NCI-H1436 treated with DMSO at 0.1 percent for 48 hours (cell line): ENCODE measurements at places on chromosomes 3 and 15.

- DNase-seq: no peak
These were observed 210.5 kb downstream of the FOXP1 start for GRCh38 chr3:71372911-71373637.

DNA sequence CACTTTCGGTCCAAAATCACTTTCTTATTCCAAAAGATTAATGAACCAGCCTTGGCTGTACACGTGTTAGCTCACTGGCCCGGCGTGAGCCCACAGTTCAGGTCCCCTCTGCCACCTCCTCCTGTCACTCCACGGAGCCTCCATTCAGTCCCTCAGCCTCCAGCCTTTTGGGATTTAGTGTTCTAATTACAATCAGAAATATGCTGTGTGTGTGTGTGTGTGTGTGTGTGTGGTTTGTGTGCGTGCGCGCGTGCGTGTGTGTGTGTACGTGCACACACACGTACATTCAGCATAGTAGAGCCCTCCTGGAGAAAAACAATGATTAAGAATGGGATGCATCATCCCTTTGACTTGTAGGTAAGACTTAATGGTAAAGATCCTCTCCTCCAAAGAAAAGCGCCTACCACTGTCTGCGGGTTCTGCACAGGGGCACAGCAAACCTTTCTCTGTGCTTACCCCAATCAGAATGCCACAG, 801 bp downstream of the CA12 start:
- DNase-seq: no peak

DNA sequence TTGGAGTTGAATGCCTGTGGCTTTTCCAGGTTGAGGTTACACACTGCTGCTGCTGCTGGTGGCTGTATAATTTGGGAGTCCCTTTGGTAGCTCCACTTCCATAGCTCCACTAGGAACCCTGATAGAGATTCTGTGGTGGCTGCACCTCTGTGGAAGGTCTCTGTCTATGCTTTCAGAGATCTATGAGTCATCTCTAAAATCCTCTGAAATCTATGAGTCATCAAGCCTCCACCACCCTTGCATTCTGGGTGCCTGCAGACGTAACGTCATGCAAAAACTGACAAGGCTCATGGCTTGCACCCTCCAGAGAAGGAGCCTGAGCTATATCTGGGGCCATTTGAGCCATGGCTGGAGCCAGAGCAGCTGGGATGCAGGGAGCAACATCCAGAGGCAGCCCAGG, 1037.0 kb upstream of the CFAP20DC start:
- no peak for DNase-seq

- no peak for DNase-seq
These were observed 44.9 kb upstream of the SEC13 start for GRCh38 chr3:10365791-10366190.

DNA sequence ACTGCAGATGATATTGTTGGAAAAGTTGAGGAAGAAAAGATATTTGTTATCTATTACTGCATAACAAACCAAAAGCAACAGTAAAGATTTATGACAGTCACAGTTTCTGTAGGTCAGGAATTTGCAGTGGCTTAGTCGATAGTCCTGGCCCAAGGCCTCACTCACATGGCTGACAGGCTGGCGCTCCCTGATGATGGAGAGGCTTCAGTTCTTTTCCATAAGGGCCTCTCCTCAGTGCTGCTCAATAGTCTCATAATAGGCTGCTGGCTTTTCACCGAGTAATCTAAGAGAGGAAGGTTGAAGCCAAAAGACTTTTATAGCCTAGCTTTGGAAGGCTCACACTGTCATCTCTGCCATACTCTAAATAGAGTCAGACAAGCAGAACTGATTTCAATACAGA, 17.7 kb downstream of the IREB2 start:
- DNase-seq: peak; percentile 27

DNA sequence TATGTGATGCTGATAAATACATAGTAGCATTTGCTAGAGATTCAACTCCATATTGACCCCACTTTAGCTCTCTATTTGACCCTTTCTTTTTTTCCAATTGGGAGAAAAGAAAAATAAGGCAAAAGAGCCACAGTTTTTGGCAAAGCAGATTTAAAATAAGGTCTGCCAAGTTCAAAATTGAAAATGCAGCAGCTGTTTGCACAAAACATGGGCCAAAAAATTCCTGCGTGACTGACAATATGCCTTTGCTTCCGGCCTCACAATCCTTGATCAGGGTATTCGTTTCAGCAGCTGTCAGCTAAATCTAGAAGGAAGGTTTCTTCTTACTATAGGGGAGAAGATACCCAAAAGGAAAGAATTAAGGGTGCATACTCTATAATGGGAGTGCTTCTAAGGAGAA, 563.5 kb upstream of the CCDC54 start:
- DNase-seq: no peak

- no peak for DNase-seq
These were observed 29.5 kb downstream of the GTF2E1 start for GRCh38 chr3:120772081-120772480.

DNA sequence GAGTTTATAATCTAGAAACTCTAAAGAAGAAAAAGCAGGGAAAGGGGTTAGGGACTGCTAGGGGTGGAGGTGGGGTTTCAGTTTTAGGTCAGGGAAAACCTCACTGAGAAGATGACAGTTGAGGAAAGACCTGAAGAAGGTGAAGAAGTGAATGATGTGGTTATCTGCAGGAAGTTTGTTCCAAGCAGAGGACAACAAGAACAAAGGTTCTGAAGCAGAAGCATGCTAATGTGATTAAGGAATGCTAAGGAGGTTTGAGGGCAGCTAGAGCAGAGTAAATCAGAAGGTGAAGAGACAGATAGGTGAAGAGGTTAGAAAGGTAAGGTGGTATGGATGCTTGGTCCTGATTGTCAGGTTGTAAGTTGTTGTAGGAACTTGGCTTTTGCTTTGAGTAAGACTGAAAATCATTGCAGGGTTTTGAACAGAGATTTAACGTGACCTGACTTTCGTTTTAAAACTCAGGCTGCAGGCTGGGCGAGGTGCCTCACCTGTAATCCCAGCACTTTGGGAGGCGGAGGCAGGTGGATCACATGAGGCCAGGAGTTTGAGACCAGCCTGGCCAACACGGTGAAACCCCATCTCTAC, 8.6 kb downstream of the OXSR1 start:
- no peak for DNase-seq

- no peak for DNase-seq
These were observed 47.6 kb downstream of the PSMD6 start for GRCh38 chr3:63975723-63976122.

DNA sequence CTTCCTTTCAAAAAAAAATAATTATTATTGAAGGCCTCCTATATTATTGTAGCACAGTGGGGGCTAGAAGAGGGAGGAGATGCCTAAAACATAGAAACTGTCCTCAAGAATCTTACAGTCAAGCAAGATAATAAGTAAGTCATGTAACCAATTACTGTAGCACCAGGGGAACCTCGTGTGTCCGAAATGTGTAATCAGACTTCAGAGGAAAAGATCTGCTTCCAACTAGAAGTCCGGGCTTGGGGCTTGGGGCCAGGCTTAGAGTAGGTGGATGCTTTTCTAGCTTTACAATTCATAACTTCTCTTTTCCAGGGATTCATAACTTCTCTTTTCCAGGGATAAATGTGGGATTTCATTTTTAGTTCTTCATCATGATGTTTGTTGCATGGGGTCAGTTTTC, 29.2 kb downstream of the MEIS2 start:
- DNase-seq: no peak
